Activated T-cell treated with anti-CD3 and anti-CD28 coated beads, Interleukin-2, amount 50 U/mL, for 24 hours (primary cell): ENCODE measurements at places on chromosomes 1 and 21.

- DNase-seq, result no peak
These were observed 75.3 kb upstream of the RGS4 start for GRCh38 chr1:162993846-162994245.

DNA sequence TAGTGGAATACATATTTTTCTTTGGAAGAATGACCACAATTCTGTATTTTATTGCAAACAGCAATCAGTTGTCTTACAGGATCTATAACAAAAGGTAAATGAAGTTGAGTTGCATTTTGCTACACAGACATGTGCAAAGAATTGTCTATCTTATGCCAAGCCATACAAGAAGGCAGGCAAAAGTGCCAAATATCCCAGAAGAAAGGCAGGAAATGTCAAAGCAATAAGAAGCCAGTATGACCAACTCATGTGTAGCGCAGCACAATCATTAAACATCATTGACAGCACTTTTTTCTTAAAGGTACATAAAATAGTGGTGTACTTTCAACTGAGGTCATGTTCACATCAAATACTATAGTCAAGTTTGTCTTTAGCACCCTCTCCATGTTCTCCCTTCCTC is 42.7 kb downstream of the NIBAN1 start:
- DNase-seq, result no peak

DNA sequence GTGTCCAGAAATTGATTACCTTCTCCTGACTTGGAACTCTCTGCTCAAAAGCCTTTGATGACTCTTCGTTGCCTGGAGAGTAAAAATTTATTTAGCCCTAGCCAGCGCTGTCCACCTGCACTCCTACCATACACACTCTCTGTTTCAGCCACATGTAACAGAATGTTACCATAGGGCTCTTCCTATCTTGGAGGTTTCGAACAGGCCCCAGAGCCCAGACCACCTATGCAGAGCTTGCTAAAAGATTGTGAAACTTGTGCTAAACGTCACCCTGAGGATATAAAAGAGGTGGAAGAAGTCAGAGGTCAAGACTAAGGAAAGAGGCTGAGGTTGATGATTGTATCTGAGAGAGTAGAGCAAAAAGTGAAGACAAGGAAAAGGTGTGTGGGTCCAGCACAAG is 237.0 kb upstream of the HOOK1 start:
- DNase-seq, result no peak

GRCh38 chr1:159171688-159172501 is 480 bp downstream of the CADM3 start:
- no peak for DNase-seq

DNA sequence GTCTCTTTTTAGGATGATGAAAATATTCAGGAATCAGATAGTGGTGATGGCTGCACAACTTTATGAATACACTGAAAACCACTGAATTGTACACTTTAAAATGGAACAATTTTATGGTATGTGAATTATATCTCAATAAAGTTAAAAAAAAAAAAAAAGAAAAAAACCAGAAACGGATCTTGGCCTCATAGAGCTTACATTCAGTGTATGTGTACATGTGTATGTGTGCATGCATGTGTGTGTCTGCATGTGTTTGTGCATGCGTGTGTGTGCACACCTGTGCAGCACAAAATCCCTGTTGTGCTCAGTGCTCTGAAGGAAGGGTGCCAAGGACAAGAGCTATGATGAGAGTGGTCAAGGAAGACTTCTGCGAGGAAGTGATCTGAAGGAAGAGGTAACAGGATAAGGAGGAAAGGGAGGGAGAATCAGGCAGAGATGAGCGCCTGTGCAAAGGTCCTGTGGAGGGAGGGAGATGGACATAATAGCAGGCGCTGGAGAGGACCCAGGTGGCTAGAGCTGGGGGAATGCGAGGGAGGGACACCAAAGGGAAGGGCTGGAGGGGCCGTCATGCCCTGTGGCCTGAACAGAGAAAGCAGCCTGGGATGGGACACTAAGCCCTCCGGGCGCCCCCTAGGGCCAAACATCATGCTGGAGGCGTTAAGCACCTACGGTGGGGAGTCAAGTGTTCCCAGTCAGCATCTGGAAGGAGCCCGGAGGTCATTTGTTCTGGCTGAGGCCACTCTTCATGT is 25.2 kb downstream of the NKAIN1 start:
- no peak for DNase-seq

DNA sequence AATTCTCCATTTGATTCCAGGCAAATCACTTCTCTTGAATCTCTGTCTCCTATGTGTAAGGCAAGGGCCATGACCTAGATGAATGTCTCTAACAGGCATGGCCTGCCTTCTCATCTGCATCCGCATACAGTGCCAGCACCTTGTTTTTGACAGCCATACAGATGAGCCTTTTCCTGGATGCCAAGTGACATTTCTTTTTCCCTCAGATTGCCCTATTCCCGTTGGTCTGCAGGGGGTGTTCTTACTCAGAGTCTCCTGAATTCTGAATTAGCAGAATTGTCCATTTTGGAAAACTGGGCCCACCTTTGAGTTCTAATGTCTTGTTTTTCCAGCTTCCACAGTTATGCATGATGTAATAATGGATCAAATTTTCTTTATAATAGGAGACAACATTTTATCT is 88.0 kb upstream of the ADAR start:
- no peak for DNase-seq

- no peak for DNase-seq
These were observed 139.5 kb downstream of the RGS7 start for GRCh38 chr1:241217516-241217915.

DNA sequence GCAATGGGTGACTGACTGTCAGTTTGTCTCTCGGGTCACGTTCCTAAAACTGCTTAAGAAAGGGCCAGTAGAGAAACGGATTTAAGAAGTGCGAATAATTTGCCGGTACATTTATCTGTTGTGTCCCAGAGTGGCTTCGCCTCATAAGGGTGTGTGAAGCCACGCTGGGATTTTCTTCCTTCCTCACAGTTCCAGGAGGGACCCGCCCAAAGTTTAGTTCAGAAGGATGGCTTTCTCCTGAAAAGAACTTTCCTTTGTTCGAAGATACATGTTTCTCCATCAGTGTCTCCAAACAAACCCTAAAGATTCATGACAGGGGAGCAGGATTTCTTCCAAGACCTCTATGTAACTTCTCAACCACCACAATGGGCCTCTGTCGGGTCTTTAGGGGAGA is 49.8 kb downstream of the ADAMTS1 start:
- no peak for DNase-seq

DNA sequence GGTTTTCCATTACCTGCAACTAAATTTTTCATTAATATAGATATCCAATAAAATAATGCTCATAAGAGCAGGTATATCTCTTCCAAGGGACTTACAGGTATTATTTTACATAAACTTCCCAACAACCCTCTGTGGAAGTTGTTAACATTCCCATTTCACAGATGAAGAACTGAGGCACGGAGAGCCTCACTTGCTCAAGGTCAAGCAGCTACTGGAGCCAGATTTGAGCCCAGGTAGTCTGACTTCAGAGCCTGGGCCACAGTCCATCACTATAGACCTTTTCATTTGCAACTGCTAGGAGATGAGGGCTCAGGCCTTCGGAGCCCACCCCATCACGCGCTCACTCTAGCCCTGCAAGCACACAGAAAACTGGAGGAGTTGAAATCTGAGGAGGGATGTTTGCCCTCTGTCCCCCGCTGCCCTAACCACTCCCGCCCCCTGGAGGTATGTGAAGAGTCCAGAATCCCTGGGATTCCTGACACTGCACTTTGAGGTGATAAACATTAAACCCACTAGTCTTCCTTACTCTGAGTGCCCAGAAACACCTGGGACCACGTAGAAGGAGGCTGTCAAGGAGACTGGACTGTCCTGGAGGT is 11.7 kb upstream of the ALPL start:
- DNase-seq, result no peak

- no peak for DNase-seq
These were observed 176.7 kb downstream of the GALNT2 start for GRCh38 chr1:230243583-230244353.

GRCh38 chr1:110214454-110215404 is 4.6 kb downstream of the KCNC4 start:
- DNase-seq, result no peak

DNA sequence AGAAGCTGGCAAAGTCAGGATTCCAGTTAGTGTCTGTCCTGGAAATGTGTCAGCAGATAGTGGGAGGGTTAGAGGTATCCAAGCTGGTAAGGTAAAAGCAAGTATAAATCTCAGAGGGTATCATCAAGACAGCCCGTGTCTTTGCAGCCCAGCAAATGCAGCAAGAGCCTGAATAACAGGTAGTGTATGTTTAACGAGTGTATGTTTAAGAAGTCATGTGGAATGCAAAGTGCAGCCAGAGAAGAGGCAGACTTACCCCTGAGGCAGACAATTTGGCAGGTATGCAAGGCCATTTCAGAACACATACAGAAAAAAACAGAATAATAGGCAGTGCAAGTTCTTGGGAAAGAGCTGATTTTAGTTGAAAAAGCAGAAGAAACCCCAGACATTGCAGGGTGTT is 411.0 kb upstream of the NEGR1 start:
- no peak for DNase-seq

DNA sequence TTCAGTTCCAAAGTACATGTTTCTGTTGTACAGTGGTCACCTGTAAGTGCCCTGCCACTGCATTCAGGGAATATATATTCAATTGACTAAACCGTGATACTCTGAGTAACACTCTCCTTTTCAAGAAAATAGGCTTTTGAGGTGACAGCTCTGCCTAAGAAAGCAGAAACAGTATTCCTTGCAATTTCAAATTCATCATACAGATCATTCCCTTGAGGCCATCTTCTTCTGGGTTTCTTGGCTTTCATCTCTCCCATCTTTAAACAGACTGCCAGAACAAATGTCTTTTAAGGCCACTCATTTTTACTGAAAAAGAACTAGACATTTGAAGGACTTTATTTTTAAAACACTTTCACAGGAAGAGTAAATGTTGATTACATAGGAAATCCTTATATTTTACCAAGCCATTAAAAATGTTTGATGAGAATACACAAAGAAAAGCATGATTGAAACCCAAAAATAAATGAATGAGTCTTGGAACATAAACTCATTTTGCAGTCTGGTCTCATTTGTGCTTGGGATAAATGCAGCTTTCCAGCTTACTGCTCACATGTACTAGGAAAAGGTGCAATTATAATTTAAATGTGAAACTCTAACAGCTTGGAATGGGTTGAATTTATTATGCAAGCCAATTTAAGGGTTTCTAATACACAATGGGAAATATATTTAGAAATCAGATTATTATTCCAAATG is 34.7 kb downstream of the PLPPR5 start:
- DNase-seq, result no peak

GRCh38 chr1:168834225-168834872 is 105.3 kb upstream of the DPT start:
- DNase-seq, result no peak

- no peak for DNase-seq
These were observed 71.8 kb downstream of the PBX1 start for GRCh38 chr1:164630626-164631396.

DNA sequence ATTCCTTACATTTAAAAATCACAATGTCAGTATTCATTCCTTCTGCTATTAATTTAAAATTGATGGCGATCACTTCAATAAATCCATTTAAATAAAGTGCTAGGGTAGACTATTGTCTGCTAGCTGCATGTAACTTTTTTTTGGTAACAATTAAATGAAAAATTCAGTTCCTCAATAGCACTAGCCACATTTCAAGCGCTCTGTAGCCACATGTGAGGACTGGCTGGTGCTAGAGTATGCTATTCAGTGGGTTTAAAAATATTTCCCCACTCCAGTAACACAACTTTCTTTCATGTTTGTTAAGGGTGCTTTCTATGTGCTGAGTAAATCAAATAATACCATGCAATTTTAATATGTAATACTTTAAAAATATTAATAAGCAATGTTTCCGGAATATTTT is 108.2 kb downstream of the LTN1 start:
- no peak for DNase-seq

DNA sequence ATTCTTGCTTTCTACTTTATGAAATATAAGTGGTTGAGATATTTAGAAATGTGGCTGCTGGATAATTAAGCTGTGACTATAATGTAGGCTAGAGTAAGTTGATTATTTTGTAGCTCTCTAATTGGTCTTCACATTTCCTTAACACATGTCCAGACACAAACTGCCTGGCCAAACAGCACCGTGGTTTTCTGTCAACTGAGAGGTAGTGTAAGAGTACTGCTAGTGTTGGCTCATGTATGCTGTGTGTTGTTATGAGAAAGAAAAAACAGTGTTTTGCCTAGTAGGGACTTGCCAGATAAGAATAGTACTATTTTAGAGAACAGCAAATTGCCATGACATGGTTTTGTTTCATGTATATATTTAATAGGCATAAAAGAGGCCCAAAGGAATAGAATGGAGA is 37.1 kb downstream of the TMED5 start:
- no peak for DNase-seq

- no peak for DNase-seq
These were observed 1.7 kb downstream of the PRRX1 start for GRCh38 chr1:170665629-170666028.

DNA sequence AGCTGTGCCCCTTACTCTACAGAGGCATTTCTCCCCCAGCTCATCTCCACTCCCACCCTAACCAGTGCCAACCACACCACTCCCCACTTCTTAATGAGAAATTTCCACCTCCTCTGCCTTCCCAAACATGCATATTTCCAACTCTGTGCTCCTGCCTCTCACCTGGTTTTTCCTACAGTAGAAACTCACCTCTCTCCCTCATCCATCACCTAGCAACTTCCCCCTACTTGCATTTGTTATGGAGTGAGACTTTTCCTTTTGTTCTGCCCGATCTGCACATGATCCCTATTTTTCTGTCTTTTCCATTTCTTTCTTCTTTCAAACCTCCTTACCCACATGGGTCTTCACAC is 11.9 kb downstream of the RGS8 start:
- no peak for DNase-seq

DNA sequence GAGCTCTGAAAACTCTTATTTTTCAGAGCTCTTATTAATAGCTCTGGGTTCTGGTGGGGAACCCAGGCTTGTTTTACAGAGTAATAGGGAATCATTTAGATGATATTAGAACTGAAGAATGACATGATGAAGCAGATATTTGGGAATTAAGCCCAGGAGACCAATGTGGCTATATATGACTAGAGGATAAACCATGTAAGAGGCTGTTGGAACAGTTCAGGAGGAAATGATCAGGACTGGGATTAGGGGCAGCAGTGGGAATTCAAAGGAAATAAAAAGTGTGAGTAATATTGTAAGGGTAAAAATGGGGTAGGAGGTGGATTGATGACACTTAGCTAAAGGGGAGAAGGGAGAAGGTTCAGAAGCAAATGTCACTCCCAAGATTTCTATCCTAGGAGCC is 58.6 kb downstream of the GIPC2 start:
- DNase-seq, result no peak

DNA sequence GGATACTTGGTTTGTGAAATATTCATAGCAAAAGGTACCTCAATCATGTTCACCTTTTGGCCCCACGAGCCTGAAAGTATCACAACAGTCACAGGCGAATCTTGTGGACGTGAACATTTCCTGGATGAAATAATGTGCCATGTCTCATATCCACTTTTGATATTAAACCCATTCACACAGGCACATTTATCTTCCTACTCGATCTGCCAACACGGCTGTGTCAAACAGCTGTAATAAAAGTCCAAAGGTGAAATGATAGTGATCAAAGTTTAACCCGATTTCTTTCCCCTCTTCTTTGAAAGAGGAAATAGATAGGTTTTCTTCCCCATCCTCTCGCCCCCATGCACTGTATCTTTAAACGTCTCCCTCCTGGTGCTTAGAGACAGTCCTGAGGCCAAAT is 191.2 kb upstream of the PROX1 start:
- no peak for DNase-seq
